ENCODE measurements at places on chromosomes 6 and 20.

DNA sequence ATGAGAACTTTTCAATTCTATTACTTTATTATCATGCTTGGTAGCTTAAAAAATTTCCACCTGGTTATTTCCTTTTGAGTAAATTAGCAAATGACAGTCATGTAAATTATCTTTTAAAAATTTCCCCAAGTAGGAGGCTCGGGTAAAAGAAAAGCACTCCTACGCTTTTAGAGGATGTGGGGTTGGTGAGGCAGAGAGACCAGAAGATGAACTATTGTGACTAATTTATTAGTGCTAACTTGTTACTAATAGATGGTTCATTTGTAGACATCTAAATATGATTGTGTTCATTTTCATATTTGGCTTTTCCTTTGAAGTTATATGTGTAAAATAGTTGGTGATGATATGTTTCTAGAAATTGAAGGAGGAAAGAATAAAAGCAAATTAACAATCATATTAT, 27.0 kb downstream of the ZNF292 start:
- DNase-seq: no peak
- H3K4me1 ChIP-seq: no peaks in the 10 kb centered on the region
- no peaks in the 10 kb centered on the region for H3K27me3 ChIP-seq
- H3K27ac ChIP-seq: no peak overlapping the region
- H3K4me3 ChIP-seq: no peak overlapping the region
- peaks cover 15% of the 10 kb centered on the region for H3K36me3 ChIP-seq

GRCh38 chr20:33812152-33812849, 1.2 kb downstream of the CHMP4B start:
- no peaks in the 10 kb centered on the region for H3K27me3 ChIP-seq
- H3K4me3 ChIP-seq: peak overlapping the region; percentile 90
- peak overlapping the region; percentile 98 for H3K27ac ChIP-seq
- H3K4me1 ChIP-seq: peaks cover 7% of the 10 kb centered on the region

DNA sequence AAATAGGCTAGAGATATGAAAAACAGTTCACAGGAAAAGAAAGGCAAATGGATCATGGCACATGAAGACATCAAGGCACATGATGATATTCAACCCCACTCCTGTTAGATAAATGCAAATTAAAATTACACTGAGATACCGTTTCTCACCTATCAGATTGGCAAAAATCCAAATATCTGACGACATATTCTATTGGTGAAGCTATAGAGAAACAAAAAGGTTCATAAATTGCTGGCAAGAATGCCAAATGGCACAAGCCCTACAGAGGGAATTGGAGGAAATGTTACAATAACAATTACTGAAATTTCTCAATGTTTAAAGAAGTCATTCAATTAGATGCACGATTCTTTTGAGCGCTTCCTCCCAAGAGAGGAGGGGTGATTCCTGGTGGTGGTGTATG, 45.3 kb upstream of the DSN1 start:
- H3K36me3 ChIP-seq: peaks cover 44% of the 10 kb centered on the region
- no peak for DNase-seq
- no peaks in the 10 kb centered on the region for H3K27me3 ChIP-seq
- no peak overlapping the region for H3K27ac ChIP-seq
- H3K4me3 ChIP-seq: no peak overlapping the region
- H3K4me1 ChIP-seq: peaks cover 14% of the 10 kb centered on the region

GRCh38 chr6:26141378-26141904, 54.2 kb downstream of the HFE start:
- no peaks in the 10 kb centered on the region for H3K27me3 ChIP-seq
- peaks cover 11% of the 10 kb centered on the region for H3K36me3 ChIP-seq

GRCh38 chr20:8749101-8749500, 319.8 kb upstream of the PLCB4 start:
- H3K4me3 ChIP-seq: no peak overlapping the region
- no peaks in the 10 kb centered on the region for H3K36me3 ChIP-seq
- peak; percentile 21 for DNase-seq
- H3K27ac ChIP-seq: no peak overlapping the region

GRCh38 chr20:2276015-2276414, 19.8 kb upstream of the TGM3 start:
- no peaks in the 10 kb centered on the region for H3K36me3 ChIP-seq
- H3K27me3 ChIP-seq: peaks cover 6% of the 10 kb centered on the region
- no peak overlapping the region for H3K27ac ChIP-seq

GRCh38 chr20:45407067-45407745, 883 bp upstream of the DBNDD2 start:
- peak overlapping the region; percentile 4 for H3K27ac ChIP-seq
- no peaks in the 10 kb centered on the region for H3K36me3 ChIP-seq
- peak overlapping the region; percentile 63 for H3K4me3 ChIP-seq
- H3K27me3 ChIP-seq: no peaks in the 10 kb centered on the region
- peaks cover 4% of the 10 kb centered on the region for H3K4me1 ChIP-seq

DNA sequence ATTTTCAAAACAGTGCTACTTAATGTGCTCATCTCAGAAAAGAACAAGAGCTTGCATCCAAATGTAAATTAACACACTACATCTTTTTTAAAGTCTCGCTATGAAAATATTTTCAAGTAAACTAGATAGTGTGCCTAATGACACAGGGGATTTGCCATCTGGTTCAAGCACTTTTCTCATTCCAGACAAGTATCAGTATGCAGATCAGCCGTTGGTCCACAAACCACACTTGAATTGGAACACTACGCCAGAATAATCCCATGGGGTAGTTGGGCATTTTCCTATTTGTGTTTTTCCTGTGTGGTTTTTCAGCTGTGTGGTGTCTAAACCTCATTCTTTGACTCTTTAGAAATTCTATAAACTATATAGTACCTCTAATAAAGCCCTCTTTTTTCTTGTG, 256.2 kb downstream of the EPHA7 start:
- H3K27me3 ChIP-seq: no peaks in the 10 kb centered on the region
- no peak overlapping the region for H3K27ac ChIP-seq
- no peaks in the 10 kb centered on the region for H3K4me1 ChIP-seq

- no peaks in the 10 kb centered on the region for H3K4me1 ChIP-seq
- no peaks in the 10 kb centered on the region for H3K36me3 ChIP-seq
- peak; percentile 51 for DNase-seq
Observed at GRCh38 chr6:19410481-19410880, 426.7 kb upstream of the ID4 start.

GRCh38 chr6:7993952-7994351, 70.2 kb downstream of the BLOC1S5 start:
- H3K4me3 ChIP-seq: no peak overlapping the region
- no peak for DNase-seq
- H3K27ac ChIP-seq: no peak overlapping the region
- peaks cover 10% of the 10 kb centered on the region for H3K4me1 ChIP-seq

- 0 out of 2 replicates have a peak, but pooled peaks cover 2% of the 10 kb centered on the region for H3K4me1 ChIP-seq
- H3K27ac ChIP-seq: peak overlapping the region; percentile 56
- H3K27me3 ChIP-seq: no peaks in the 10 kb centered on the region
- peak overlapping the region; percentile 53 for H3K4me3 ChIP-seq
- no peak for DNase-seq
- H3K36me3 ChIP-seq: no peaks in the 10 kb centered on the region
Observed at GRCh38 chr6:26235302-26235670, 129.7 kb upstream of the BTN3A2 start.

GRCh38 chr6:137191670-137192069, 18.2 kb upstream of the IL22RA2 start:
- no peak for DNase-seq
- H3K4me3 ChIP-seq: no peak overlapping the region
- no peaks in the 10 kb centered on the region for H3K36me3 ChIP-seq

GRCh38 chr6:17336425-17336824, 55.3 kb downstream of the RBM24 start:
- H3K4me1 ChIP-seq: peaks cover 2% of the 10 kb centered on the region
- H3K27ac ChIP-seq: peak overlapping the region; percentile 91
- peak; percentile 96 for DNase-seq

- peaks cover 5% of the 10 kb centered on the region for H3K27me3 ChIP-seq
- H3K4me3 ChIP-seq: no peak overlapping the region
- no peaks in the 10 kb centered on the region for H3K36me3 ChIP-seq
- no peaks in the 10 kb centered on the region for H3K4me1 ChIP-seq
- no peak for DNase-seq
- H3K27ac ChIP-seq: no peak overlapping the region
Observed at GRCh38 chr6:15798533-15799255, 135.9 kb upstream of the DTNBP1 start.

GRCh38 chr6:32818867-32819266, 2.1 kb upstream of the HLA-DOB start:
- no peak for DNase-seq
- H3K27ac ChIP-seq: no peak overlapping the region
- H3K27me3 ChIP-seq: no peaks in the 10 kb centered on the region
- no peak overlapping the region for H3K4me3 ChIP-seq
- H3K4me1 ChIP-seq: peaks cover 5% of the 10 kb centered on the region

DNA sequence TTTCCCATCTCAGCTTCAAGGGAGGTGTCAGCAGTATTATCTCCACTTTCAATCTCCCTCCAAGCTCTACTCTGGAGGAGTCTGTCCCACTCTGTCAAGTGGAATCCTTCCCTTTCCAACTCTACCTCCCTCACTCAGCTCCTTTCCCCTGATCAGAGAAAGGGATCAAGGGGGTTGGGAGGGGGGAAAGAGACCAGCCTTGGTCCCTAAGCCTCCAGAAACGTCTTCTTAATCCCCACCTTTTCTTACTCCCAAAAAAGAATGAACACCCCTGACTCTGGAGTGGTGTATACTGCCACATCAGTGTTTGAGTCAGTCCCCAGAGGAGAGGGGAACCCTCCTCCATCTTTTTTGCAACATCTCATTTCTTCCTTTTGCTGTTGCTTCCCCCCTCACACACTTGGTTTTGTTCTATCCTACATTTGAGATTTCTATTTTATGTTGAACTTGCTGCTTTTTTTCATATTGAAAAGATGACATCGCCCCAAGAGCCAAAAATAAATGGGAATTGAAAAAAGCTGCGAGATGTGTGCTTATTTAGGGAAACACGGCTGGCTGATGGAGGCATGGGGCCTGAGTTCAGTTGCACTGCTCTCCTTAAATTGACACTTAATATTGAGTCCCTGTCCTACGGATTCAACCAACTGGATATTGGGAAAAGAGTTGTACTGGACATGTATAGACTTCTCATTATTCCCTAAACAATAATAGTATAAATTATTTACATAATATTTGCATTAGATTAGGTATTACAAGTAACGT, 4.9 kb downstream of the TUBB start:
- no peak overlapping the region for H3K27ac ChIP-seq
- no peak overlapping the region for H3K4me3 ChIP-seq
- peaks cover 2% of the 10 kb centered on the region for H3K4me1 ChIP-seq
- peak; percentile 16 for DNase-seq
- peaks cover 56% of the 10 kb centered on the region for H3K36me3 ChIP-seq
- no peaks in the 10 kb centered on the region for H3K27me3 ChIP-seq

- H3K27ac ChIP-seq: no peak overlapping the region
- DNase-seq: no peak
- H3K4me3 ChIP-seq: no peak overlapping the region
- H3K4me1 ChIP-seq: no peaks in the 10 kb centered on the region
- H3K27me3 ChIP-seq: no peaks in the 10 kb centered on the region
Observed at GRCh38 chr20:46870041-46870440, 24.6 kb upstream of the EYA2 start.

DNA sequence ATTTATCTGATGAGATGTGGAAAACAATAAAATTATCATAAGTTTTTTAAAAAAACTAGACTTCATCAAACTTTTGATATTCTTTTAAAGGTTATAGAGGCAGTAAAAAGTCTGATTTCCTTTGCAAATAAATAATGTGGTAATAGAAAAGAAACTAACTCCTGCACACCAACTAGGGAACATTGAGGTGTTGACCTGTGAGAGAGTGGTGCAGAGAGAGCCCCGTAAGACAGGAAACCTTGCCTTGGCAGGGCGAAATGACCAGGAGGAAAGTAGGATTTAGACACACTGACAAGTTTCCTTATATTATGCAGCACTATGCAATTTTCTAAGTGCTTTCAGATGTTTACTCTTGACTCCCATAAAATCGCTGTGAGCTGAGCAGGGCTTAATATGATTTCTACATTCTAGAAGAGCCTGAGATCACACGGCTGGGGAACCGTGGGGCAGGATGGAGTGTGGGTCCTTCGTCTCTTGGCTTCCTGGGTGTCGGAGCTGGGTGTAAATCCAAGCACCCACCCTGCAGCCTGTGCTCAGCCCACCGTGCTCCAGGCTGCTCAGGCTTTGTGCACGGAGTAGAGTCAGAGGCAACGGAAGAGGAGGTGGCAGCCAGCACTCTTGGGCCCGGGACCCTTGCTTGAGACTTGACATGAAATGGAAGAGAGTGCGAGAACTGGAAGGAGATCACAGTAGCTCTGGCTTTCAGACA, 61.3 kb upstream of the FOXQ1 start:
- no peaks in the 10 kb centered on the region for H3K36me3 ChIP-seq
- H3K4me3 ChIP-seq: no peak overlapping the region
- DNase-seq: no peak
- no peaks in the 10 kb centered on the region for H3K27me3 ChIP-seq

DNA sequence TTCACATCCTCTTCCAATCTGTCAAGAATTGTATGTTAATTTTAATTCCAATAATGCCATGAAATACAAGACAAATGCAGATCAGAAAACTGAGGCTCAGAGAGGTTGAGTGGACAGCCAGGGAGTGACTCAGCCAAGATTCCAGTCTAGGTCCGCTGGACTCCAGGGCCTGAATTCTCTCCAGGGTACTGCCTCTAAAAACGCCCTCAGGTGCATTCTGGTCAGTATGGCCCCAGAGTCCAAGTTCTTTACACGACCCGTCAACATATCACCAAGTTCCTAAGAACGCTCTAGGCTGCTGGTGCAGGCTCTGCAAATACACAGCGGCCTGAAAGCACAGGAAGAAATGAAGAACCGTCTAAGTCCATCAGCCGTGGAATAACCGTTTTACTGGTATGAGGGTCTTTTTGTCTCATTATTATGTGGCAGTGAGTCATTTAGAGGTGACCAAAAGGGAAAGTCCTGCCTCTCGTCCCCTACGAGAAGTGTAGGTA, 709 bp upstream of the ASXL1 start:
- no peaks in the 10 kb centered on the region for H3K27me3 ChIP-seq
- H3K4me3 ChIP-seq: peak overlapping the region; percentile 62
- peak; percentile 50 for DNase-seq
- no peaks in the 10 kb centered on the region for H3K36me3 ChIP-seq
- H3K4me1 ChIP-seq: peaks cover 3% of the 10 kb centered on the region

- H3K27ac ChIP-seq: no peak overlapping the region
- no peaks in the 10 kb centered on the region for H3K36me3 ChIP-seq
Observed at GRCh38 chr20:34627458-34627857, 49.4 kb downstream of the PIGU start.

Measured in IMR-90 (cell line).